Activated CD4-positive, alpha-beta T cell treated with anti-CD3 and anti-CD28 coated beads for 24 hours (primary cell): ENCODE measurements at places on chromosomes 12 and 14.

GRCh38 chr14:55129428-55130195 lies 560 bp downstream of the LGALS3 start:
- DNase-seq, result peak; percentile 24

DNA sequence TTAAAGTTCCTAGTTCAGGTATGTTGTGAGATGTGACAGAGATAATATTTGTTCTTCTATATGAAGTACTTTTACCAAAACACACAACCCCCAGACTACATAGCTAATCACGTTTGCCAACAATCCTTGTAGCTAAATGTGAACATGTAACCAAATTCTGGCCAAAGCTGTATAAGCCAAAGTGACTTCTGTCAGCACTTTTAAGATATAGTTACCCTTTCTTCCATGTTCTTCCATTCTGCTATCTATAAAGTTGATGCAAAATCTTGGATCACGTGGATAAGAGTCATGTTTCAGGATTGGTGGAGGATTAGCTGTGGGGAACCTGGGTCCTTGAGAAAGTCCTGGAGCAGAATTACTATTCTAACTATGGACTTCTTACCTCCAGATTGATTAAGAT lies 1366.6 kb downstream of the FSCB start:
- DNase-seq, result no peak

- no peak for DNase-seq
Observed at GRCh38 chr14:90677484-90678050, 138.7 kb downstream of the TTC7B start.

DNA sequence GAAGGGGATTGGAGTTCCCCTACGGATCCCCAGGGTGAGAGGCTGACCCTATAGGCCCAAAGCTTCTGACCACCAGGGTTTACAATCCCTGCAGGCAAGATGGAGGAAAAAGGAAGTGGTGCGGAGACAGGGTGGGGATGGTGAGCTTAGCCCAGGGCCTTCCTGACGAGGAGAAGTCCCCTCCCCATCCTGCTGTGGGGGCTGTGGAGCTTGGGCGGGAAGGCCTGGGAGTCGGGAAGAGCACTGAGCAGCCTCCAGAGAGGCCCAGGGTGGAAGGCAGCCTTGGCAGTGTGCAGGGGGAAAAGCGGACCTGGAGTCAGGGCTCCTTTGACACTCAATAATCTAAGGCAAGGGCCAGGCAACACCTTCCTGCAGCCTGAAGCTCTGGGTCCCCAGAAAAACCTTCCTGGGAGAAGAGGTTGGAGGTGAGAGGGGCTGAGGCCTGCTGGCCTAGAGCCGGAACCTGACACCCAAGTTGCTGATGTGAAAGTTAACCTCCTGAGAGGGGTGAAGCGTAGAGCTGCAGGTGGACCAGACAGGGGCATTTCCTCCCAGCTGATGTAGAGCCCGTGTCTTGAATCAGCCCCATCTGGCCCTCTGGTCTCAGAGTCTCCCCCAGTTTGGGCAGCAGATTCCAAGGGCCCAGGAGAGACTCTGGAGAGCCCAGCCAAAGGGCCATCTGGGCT lies 6.0 kb downstream of the HDAC7 start:
- no peak for DNase-seq

DNA sequence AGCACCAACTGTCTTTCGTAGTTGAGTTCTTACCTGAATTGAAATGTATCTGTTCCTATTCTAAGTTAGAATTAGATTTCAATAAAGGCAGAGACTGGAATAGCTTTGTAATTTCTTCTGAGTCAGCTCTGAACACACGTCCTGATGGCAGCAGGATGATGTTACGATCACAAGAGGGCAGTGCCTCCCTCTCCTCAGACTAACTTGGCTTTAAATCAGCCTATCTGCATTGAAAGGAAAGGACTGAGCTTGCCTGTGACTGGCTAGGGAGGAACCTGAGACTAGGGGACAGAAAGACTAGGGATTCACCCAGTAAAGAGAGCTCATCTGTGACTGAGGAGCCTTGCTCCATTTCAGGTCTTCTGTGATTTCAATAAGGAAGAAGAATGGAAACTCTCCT lies 323.7 kb upstream of the OR4E1 start:
- no peak for DNase-seq

DNA sequence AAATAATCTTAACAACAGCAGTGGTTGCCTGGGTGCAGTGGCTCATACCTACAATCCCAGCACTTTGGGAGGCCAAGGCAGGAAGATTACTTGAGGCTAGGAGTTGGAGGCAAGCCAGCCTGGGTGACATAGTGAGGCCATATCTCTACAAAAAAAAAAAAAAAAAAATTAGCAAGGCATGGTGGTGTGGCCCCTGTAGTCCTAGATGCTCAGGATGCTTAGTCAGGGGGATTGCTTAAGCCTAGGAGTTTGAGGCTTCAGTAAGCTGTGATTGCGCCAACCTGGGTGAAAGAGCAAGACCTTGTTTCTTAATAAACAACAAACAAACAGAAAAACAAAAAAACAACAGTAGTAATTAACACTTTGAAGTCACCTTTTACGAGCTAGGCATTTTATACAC lies 642 bp upstream of the ACSM4 start:
- no peak for DNase-seq

- DNase-seq, result no peak
Observed at GRCh38 chr12:54047160-54047963, 6.3 kb upstream of the HOXC4 start.

DNA sequence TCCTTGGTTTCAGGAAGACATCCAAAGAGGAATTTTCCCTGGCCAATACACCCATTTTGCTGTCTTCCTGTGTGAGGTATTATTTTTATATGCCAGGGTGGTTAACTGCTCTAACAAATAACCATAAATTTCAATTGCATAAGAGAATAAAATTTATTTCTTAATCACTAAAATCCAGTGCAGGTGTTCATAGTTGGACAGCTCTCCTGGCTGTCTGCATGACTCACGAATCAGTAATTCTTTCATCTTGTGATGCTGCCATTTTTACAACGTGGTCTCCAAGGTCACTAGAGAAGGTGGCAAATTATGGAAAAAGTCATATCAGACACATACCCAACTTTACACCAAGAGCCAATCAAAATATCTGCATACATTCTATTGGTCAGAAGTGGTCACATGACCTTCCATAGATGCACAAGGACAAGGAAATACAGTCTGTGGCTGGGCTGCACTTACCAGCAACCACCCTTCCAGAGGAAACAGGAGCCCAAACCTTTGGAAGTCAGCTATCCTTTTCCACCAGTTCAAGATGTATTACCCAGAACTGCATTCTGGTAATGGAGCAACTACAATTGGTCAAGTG lies 193.5 kb upstream of the PLEKHG7 start:
- DNase-seq, result no peak

GRCh38 chr12:34347367-34347766 lies 325.1 kb downstream of the ALG10 start:
- DNase-seq, result no peak

- no peak for DNase-seq
Observed at GRCh38 chr12:91562476-91562875, 379.9 kb upstream of the DCN start.

- no peak for DNase-seq
Observed at GRCh38 chr14:85856430-85856829, 326.5 kb downstream of the FLRT2 start.
